ENCODE measurements at places on chromosomes 6 and 20.

DNA sequence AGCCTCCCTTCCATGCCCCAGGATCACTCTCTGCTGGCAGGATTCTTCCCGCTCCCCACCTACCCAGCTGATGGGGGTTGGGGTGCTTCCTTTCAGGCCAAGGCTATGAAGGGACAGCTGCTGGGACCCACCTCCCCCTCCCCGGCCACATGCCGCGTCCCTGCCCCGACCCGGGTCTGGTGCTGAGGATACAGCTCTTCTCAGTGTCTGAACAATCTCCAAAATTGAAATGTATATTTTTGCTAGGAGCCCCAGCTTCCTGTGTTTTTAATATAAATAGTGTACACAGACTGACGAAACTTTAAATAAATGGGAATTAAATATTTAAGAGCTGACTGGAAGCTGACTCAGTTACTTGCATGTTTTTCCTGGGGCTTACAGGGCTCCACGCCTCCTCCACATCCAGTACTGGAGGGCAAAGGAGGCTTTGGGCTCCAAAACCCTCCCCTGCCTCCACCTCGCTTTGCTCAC, 24.3 kb upstream of the FANCE start:
- no peak for DNase-seq

GRCh38 chr6:4413073-4413472, 277.7 kb upstream of the ECI2 start:
- DNase-seq = no peak

DNA sequence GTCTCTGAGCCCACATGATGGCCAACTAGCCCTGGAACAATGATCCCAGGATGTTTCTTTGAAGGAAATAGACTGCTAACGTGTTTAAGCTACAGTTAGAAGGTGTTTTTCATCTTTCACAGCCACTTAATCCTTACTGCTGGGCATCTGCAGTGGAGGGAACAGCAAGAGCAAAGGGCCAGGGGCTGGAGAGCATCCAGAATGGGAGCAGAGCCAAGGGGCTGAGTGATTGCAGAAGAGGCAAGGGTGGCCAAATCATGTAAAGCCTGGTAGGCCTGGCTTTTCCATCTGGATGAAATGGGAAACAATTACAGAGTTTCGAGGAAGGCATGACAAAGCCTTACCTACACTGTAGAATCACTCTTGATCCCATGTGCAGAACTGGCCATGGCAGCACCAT, 18.7 kb upstream of the LAMP5 start:
- DNase-seq = no peak

- no peak for DNase-seq
These were observed 3.7 kb downstream of the SCGN start for GRCh38 chr6:25655723-25656122.

GRCh38 chr20:64000906-64001305, 20.0 kb downstream of the PRPF6 start:
- DNase-seq = no peak

DNA sequence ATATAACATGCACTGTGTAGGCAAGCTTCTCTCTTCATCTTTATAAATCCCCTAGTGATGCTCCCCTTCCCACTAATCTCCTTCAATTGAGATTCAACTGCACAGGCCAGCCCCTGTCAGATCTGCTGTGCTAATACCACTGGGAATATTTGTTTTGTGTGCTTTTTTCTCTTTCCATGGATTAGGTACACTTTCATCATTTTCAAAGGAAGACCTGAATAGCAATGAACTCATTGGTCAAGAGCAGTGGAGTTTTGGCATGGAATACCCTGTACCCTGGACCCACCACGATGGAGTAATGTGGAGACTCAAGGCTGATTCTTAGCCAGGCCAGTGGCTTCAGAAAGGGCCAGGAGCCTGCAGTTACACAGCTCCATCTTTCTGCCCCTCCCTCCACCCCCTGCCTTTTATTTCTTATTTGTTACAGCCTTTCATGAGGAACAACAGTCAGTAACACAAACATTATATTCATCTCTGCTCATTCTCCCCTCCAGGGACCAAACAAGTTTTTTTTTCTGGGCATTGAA, 75.4 kb upstream of the KCNG1 start:
- DNase-seq = no peak

DNA sequence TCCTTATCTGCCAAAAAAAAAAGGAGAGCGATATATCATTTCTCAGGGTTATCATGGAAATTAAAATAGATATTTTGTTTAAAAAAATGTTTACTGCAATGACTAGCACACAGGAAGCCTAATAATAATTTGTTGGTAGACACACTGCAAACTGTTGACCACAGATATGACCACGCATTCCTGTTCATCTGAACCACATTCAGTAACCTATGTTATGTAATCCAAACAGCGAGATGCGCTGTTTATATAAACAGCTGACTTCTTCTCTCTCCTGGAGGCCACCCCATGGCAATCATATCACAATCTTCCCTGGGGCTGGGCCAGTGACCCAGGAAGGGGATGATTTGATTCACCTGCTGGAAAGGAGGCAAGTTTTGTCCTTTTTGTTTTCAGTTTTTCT, 129.3 kb upstream of the UST start:
- DNase-seq = no peak

DNA sequence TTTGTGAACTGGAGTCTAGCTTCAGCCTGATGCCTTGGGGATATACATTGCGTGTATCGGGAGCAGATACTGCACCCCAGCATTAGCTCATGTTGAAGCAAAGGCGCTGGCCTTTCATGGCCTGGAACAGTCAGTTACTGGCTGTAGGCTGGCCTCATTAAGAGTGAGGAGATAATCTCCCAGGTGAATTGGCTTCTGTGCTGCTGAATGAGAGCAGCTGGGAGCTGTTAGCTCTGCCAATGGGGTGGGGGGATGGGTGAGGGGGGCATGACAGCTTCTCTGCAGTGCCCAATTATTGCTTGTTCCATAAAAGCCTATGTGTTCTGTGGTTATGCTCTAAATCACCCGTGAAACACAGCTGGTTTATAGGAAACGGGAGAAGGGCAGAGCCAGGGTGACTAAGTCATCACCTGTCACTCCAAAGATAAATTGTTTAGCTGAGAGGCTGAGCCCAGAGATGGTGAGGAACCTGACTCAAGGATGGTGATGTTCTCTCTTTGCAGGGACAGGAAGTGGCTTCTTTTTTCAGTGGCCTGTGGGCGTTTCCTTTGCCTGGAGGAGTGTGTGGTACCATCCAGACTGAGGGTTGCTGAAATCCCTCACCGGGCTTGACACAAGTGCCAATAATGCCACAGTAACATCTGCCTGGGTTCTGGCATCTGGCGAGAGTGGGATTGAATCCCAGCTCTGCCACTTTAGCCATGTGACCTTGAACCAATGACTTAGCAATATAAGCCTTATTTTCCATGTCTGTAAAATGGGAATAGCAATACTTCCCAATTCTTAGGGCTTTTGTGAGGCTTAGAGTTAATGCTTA, 170.8 kb downstream of the BCAS1 start:
- peak; percentile 67 for DNase-seq

DNA sequence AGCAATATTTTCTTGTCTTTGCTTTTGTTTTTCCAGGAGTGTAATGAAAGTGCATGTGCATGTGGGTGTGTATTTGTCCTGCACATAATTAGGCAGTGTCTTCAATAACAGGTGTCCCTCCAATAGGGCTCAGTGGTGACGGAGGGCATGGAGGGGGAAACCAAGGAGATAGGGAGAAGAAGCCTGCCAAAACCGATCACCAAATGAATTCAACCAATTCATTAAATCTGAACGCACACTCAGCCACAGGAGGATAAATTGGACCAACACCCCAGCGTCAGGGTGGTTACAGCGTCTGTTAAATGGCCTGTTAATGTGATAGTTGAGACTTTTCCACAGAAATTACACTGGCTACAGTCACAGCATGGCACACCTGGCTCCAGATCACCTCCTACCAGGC, 527.6 kb downstream of the CD83 start:
- no peak for DNase-seq

GRCh38 chr20:4366076-4366475, 350.7 kb upstream of the RNF24 start:
- no peak for DNase-seq

GRCh38 chr6:87656857-87657256, 45.2 kb downstream of the AKIRIN2 start:
- DNase-seq = no peak

DNA sequence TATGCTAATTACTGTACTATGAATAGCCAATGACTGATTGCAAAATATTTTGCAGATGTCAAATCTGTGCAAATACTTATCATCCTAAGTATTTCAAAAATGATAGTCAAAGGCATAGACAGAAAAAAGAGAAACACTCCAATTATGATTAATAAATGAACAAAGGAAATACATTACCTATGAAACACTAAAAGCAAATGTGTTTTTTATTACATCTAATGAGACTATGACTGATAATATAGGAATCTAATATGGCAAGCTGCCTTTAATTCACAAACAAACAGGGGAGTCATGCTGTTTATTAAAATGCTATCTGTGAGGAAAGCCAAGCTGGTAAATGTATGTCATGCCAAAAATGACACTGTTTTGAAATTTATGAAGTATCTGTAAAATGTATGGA, 713.2 kb upstream of the NRSN1 start:
- DNase-seq = no peak

- no peak for DNase-seq
These were observed 253.3 kb upstream of the JAG1 start for GRCh38 chr20:10927011-10927583.

DNA sequence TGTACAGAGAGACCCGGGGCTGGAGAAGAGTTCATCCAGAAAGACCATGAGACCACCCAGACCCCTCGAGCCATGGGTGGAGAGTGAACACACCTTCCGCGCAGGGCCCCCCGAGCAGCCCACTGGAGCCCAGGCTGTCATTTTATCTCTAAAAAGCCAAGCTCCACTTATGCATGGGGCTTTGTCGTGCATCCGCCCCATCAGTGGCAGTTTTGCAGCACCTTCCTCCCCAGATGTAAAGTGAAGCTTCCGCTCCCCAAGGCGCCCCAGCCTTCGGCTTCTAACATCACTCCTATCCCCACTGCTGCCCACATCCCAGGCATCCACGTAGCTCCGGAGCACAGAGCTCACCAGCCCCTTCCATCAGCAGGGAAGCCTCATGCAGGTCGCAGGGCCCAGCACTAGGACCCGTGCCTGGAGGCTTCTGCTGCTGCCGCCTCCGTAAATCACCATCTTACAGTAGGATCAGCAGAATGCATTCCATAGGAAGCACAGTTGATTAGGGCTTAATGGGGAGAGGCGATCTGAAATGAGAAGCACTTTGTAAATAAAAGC, 301.1 kb downstream of the TAF4 start:
- DNase-seq = no peak

DNA sequence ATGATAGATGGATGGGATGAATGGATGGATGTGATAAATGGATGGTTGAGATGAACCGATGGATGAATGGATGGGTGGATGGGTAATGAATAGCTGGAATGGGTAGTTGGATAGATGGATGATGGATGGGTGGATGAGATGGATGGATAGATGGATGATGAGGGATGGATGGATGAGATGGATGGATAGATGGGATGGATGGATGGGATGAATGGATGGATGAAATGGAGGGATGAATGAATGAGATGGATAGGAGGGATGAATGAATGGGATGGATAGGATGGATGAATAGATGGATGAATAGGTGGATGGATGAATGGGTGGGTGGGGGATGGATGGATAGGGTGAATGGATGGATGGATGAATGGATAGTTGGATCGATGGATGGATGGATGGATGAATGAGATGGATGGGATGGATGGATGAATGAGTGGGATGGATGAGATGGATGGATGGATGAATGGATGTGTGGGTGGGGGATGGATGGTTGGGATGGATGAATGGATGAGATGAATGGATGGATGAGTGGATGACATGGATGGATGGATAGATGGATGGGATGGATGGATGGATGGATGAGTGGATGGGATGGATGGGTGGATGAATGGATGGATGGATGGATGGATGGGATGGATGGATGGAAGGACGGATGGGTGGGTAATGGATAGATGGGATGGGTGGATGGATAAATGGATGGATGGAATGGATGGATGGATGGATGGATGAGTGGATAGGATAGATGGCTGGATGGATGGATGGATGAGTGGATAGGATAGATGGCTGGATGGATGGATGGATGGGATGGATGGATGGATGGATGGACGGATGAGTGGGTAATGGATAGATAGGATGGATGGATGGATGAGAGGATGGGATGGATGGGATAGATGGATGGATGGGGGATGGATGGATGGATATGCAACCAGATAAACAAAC, 51.4 kb upstream of the PTGIS start:
- no peak for DNase-seq

DNA sequence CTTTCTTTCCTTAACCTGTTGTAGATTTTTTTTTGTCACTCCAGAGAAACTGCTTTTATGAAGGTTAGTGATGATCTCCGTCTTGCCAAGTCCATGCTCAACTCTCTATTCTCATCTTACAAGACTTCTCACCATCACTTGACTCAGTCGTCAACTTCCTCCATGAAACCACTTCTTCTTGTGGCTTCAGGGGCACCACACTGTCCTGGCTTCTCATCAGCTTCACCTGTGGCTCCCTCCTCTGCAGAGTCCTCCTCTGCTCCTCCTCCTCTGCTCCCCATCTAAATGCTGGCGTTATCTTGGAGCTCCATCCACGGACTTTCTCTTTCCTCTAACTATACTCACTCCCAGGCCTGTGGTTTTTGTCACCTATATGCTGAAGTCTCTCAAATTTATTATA, 187.5 kb downstream of the BACH2 start:
- no peak for DNase-seq

DNA sequence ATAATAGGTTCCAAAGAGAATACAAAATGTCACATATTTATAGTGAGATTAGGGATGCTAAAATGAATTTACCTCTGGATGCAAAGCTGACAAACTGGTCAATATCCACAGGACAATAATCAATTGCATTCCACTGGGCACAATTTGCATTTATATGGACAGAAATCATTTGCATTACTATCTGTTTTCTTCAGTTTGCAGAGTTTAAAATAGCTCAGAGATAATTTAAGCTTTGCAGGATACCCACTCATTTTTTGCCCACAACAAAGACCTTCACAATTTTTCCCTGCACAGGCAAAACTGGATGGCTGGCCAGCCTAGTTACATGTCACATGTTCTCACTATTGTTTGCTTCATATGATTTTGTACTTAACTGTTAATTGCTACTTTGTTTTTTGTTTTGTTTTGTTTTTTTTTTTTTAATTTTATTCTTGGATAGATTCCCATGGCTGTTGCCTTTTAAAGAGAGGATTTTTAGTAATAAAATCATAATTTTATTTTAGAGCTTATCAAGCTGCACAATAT, 483.5 kb downstream of the UTRN start:
- no peak for DNase-seq

GRCh38 chr20:63963784-63964301, 5.9 kb downstream of the ZNF512B start:
- no peak for DNase-seq

DNA sequence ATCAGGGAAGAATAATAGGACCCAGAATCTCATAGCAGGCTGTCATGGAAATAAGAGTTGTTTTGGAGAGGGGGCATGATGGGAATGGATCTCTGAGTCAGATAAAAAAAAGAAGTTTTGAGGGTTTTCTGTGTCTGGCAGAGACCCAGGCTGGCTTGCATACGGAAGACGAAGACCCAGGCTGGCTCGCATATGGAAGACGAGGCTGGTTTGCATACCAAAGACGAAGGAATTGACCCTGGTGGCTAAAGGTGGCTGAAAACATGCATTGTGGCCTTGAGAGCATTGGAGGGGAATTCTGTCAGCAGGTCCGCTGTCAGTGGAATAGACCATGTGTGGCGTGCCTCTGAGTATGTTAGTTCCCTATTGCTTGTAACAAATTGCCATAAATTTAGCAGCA, 335.1 kb downstream of the BTBD3 start:
- no peak for DNase-seq
